ENCODE measurements at places on chromosomes 7 and 10.

DNA sequence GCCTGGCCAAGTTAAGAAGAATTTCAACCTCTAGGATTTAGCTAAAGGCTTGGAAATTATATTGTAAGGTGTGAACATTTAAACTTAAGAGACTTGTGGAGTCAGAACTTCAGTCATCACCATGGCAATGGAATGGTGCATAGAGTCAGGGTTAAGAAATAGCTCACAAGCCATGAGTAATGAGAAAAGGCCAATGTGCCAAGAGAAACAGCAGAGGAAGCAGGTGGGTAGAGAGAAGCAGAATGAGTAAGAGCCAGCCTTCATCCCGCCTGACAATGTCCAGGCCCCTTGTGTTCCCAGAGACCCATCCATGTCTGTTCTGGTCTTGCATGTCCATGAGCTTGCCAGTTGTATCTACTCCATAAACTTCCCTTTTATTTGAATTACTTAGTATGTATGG, 62.6 kb upstream of the TBX20 start:
- no peak for DNase-seq

GRCh38 chr10:20970708-20971107, 73.6 kb upstream of the NEBL start:
- no peak for DNase-seq

DNA sequence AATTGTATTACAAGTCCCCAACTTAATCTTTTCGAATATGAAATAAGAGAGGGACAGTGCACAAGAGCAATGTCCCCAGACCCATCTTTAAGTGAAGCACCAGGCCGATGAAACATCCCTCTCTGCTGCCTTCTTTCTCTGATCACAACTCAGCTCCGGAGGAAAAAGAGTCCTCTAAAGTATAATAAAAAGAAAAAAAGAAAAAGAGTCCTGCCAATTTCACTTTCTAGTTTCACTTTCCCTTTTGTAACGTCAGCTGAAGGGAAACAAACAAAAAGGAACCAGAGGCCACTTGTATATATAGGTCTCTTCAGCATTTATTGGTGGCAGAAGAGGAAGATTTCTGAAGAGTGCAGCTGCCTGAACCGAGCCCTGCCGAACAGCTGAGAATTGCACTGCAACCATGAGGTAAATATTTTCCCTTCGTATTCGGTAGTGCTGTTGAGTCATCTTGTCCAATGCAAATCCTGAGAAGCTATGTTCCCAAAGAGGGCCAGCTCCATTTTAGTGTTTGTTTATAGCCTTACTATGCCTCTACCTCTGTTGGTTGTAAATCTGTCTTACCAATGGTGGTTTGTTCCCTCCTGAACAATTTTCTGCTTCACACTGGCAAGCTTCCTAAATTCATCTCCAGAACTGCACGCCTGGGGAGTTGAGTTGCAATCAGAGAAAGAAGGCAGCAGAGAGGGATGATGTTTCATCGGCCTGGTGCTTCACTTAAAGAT, at the start of gene IFIT2:
IFIT2 (plus strand) TSS at position 326 of the 725 bp plus-strand sequence; CDS start at position 404, 78 bp downstream.
- DNase-seq, result no peak

DNA sequence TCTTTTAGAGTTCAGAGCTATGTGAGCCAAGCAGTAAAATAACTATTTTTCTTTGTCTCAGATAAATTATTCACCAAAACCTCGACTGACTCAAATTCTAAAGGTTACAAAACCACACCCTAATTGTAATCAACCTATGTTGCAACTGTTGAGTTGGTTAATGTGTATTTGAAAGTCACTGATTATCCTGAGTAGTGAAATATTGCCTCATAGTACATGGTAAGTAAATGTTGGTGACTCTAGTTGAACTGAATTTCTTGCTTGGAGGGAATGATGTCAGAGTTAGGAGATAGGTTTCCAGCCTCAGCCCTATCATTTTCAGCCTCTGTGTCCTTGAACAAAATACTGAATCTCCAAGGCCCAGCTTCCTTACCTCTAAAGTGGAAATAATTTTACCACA, 3.0 kb upstream of the CYP2C18 start:
- DNase-seq, result no peak

GRCh38 chr7:86664991-86665390, 21.3 kb downstream of the GRM3 start:
- no peak for DNase-seq

DNA sequence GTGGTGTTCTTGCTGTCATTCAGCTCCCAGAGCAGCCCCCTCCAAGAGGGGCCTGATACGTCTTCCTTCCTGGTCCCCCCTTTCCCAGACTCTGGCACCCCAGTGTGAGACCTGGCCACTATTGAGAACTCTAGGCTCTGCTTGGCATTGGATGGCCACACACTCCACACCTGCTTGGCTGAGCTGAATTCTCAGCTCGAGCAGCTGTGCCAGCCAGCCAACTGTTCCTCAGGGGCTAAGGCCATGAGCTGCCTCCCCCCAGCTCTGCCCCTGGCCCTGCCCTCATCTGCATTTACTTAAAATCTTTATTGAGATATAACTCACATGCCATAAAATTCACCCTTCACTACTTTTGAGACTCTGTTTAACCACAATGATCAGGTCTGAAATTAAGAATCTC, 6.7 kb downstream of the TLL2 start:
- no peak for DNase-seq

DNA sequence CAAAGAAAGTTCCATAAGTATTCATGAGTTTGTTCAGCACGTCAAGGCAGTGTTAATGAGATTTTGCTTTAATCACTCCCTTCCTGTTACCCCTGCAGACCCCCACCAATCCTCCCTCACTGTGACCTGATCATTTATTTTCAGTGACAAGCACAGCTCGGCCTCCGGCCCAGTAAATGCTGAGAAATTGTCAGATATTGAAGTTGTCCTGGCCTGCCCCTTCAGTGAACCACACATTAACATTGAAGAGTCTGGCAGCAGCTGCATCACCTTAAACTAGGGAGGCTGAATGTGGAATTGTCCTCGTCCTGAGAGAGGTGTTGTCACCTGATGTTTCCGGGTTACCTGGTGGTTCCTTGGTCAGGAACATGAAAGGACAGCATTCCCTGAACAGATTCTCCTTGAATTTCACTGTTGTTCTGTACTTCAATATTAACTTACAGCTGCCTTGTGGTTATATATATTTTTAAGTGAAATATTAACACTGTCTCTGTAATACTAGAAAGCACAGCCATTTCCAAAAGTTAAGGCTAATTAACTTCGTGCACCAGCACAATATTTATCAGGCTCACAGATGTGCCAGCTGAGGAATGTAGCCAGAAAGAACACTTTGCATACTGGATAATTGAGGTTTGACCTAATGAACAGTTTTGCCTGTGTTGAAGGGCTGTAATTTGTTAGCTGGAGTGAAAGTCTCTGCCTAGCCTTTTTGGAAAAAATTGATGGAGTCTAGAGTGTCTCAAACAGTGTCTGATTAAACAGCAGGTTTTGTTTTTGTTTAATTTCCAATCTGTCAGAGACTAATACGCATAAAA, 265.3 kb downstream of the HDAC9 start:
- no peak for DNase-seq

DNA sequence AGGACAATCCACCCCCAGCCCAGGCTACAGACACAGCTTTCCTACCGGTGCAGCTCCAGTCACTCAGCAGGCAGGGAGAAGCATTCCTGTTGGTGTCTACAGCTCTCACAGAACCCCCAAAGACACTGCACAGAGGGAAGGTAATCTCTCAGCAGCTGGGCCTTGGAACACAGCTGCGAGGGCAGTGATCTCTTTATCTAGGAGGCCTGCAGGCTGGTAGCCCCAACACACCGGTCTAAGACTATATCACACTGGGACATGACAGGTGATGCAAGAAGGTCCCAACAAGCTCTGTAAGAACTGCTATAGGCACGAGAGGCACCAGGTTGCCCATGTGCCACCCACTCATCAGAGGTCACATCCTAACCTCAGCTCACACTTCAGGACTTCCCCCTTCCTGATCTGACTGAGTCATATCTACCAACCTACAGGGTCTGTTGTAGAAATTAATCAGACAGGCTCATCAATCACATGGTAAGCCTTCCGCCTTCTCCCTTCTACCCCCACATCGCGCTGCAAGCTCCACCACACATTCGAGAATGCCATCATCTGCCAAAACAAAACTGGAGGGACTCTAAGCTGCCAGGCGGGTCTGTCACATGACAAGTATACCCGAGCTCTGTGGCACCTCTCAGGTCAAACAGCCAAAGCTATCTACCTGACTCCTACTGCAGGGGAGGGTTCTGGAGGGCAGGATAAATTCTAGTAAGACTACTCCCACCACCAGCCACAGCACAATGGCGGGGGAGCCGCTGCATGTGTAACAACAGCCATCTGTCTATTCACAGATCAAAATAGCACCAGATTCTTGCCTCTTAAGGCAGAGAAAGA, 26.1 kb downstream of the FAM53B start:
- no peak for DNase-seq

DNA sequence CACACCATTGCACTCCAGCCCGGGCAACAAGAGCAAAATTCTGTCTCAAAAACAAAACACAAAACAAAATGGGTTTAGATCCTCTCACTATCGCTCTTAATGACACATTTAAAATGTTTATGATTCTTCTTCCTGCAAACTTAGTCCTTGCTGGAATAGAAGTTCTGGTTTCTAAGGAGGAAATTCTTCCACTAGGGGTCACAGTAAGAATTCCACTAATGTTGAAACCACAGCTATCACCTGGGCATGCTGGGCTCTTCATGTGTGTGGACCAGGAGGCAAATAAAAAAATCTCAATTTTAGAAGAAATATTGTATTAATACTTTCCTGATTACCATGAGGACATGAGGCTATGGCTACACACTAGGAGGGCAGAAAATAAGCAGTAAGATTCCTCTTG, 915.8 kb downstream of the TYW1 start:
- no peak for DNase-seq

- no peak for DNase-seq
These were observed 4.7 kb downstream of the ZNF488 start for GRCh38 chr10:47379445-47379785.
